ENCODE measurements at places on chromosomes 13 and 19. TPM values are rescaled to one million over a fixed set of nuclear protein-coding genes. Genes with fewer than 3 reads are reported as not detected.

DNA sequence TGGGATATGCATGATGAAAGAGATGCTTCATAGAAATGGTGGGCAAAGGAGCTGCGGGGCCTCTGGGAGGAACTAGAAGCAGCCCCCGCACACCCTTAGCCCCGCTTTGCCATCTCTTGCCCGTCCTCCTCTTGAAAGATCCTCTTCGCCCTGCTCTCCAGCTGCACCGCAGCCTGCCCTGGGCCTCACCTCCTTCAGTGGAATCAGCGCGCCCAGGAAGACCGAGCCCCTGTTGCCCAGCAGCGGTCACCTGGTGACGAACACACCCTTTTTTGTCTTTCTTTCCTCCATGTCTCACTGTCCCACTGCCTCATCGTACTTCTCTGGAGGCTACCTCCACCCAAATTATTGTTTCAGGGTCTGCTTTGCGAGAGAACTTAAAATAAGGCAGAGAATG, 807.6 kb downstream of the UQCRFS1 start:
- DNase-seq = no peak
- H3K36me3 ChIP-seq = no peaks in the 10 kb centered on the region
- H3K4me1 ChIP-seq = no peaks in the 10 kb centered on the region
- no peak overlapping the region for H3K4me3 ChIP-seq

DNA sequence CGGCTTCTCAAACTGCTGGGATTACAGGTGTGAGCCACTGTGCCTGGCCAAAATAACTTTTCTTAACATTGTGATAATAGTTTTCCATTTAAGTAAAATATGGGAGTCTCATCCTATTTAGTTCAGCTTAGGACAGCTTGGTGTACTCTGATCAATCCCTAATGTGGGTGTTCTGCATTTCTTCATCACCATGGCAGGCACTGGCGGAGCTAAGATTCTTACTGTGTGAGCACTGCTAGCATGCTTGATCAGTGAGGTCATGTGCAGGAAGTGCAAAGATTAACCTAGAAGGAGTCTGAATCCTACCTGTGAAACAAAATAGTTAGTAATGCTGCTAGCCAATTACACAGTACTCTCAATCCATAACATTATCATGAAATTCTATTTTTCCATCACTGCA, 1684.2 kb upstream of the SLC10A2 start:
- no peak overlapping the region for H3K27ac ChIP-seq
- no peaks in the 10 kb centered on the region for H3K36me3 ChIP-seq
- H3K4me3 ChIP-seq = no peak overlapping the region
- DNase-seq = no peak
- no peaks in the 10 kb centered on the region for H3K4me1 ChIP-seq

- DNase-seq = no peak
- no peak overlapping the region for H3K4me3 ChIP-seq
- H3K27ac ChIP-seq = no peak overlapping the region
- no peaks in the 10 kb centered on the region for H3K27me3 ChIP-seq
Measured at GRCh38 chr19:44260695-44261446, 1.2 kb downstream of the ZNF233 start.

GRCh38 chr19:5392486-5392885, 51.9 kb upstream of the PTPRS start:
- H3K36me3 ChIP-seq = no peaks in the 10 kb centered on the region
- H3K4me1 ChIP-seq = no peaks in the 10 kb centered on the region
- no peak overlapping the region for H3K4me3 ChIP-seq
- H3K27me3 ChIP-seq = peaks cover 58% of the 10 kb centered on the region

GRCh38 chr13:75507027-75508001, 25.3 kb upstream of the TBC1D4 start:
- DNase-seq = no peak
- no peak overlapping the region for H3K27ac ChIP-seq
- H3K4me3 ChIP-seq = no peak overlapping the region
- H3K36me3 ChIP-seq = no peaks in the 10 kb centered on the region

DNA sequence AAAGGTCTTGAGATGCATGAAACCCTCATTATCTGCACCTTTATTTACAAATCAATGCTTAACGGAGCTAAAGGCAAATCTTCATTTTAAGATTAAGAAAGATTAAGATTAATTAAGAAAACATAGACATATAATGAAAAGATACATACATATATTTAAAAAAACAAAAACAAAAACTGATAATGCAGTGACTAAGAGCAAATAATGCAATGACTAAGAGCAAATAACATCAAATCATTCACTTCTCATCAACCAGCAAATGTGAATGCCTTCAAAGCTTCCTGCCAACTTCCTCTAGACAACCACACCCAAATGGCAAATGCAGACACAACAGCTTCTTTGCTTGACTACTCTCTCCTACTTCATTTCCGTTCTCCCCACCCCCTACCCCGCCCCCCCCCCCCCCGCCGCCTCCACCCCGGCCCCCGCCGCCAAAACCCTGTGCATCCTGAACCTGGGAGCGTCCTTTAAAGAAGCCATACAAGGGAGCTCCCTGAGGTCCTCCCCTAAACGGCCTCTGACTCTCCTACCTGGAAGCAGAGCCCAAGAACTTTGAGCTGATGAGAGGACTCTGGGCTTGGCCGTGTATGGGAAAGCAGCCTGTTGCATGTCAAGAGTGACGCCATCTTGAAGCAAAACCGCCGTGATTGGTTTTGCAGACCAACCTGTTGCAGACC, 24.5 kb downstream of the TEX101 start:
- H3K27ac ChIP-seq = peak overlapping the region; percentile 78
- peak; percentile 55 for DNase-seq
- H3K4me1 ChIP-seq = peaks cover 28% of the 10 kb centered on the region
- peak overlapping the region; percentile 16 for H3K4me3 ChIP-seq
- no peaks in the 10 kb centered on the region for H3K36me3 ChIP-seq
- H3K27me3 ChIP-seq = no peaks in the 10 kb centered on the region

CEACAM19 gene
- total RNA-seq = 1.6 TPM

NOTCH3 gene
- total RNA-seq = not detected

GPI gene
- 132 TPM for total RNA-seq

GADD45GIP1 gene
- total RNA-seq = 6.2 TPM

SHC2 gene
- 0.66 TPM for total RNA-seq

AMER2 gene
- total RNA-seq = not detected
